Activated CD4-positive, alpha-beta memory T cell treated with anti-CD3 and anti-CD28 coated beads, Interleukin-2, amount 10 ng/mL, durations not matched to agents 7 days and 5 days (primary cell): ENCODE measurements at places on chromosomes 12 and 14. TPM values are rescaled to one million over a fixed set of nuclear protein-coding genes. Genes with fewer than 3 reads are reported as not detected.

IL31 gene
- total RNA-seq, result not detected

PPM1H gene
- not detected for total RNA-seq

ACOT4 gene
- 0.83 TPM for total RNA-seq

SERPINA3 gene
- total RNA-seq, result not detected

DNAJC22 gene
- total RNA-seq, result 0.05 TPM

GPRC5A gene
- 0.03 TPM for total RNA-seq

KRT85 gene
- total RNA-seq, result not detected

RDH16 gene
- 0.53 TPM for total RNA-seq

- no peak for DNase-seq
Measured at GRCh38 chr12:109331301-109331952, 16.3 kb upstream of the MYO1H start.

DNA sequence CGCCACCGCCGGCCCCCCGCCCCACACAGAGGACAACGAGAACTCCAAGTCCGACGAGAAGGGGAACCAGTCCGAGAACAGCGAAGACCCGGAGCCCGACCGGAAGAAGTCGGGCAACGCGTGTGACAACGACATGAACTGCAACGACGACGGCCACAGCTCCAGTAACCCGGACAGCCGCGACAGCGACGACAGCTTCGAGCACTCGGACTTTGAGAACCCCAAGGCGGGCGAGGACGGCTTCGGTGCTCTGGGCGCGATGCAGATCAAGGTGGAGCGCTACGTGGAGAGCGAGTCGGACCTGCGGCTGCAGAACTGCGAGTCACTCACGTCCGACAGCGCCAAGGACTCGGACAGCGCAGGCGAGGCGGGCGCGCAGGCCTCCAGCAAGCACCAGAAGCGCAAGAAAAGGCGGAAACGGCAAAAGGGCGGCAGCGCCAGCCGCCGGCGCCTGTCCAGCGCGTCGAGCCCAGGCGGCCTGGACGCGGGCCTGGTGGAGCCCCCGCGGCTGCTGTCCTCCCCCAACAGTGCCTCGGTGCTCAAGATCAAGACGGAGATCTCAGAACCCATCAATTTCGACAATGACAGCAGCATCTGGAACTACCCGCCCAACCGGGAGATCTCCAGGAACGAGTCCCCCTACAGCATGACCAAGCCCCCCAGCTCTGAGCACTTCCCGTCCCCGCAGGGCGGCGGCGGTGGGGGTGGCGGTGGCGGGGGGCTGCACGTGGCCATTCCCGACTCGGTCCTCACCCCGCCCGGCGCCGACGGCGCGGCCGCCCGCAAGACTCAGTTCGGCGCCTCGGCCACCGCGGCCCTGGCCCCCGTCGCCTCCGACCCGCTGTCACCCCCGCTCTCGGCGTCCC, 150.9 kb downstream of the EGLN3 start:
- no peak for DNase-seq

- no peak for DNase-seq
Measured at GRCh38 chr12:2323532-2324255, 270.9 kb downstream of the CACNA1C start.

- DNase-seq, result no peak
Measured at GRCh38 chr12:30974746-30975500, 48.4 kb downstream of the TSPAN11 start.

DNA sequence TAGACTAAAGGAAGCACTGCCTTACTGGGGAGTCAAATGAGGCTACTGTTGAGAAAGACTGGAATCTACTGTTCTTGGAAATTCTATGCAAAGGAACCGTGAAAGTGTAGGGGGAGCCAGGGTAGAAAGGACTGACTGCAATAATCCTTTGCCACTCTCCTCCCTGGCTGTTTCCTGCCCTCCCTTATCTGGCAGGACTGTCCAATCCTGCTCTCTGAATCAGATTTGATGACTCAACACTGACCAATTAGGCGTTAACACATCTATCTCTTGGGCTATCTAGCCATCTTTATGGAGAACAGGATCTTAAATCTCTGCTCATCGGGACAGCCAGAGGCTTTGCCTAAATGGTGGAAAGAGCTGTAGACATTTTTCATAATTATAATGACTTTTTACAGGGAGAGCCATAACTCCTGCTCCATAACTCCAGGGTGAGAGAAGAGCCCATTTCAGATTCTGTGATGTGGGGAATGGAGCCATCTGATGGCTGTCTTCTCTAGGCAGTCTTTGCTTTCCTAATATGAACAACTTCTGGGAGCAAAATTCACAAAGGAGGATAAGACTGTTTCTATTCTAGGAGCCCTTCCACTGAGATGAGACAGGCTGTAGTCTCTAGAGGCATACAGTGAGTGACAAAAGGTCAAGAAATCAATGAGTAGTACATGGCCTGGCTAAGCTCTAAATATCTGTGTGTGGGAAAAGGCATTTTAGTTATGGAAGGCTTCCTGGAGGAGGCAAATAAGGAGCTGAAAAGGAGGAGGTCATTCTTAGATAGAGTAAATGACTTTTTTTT, 68.9 kb upstream of the CISTR start:
- no peak for DNase-seq

DNA sequence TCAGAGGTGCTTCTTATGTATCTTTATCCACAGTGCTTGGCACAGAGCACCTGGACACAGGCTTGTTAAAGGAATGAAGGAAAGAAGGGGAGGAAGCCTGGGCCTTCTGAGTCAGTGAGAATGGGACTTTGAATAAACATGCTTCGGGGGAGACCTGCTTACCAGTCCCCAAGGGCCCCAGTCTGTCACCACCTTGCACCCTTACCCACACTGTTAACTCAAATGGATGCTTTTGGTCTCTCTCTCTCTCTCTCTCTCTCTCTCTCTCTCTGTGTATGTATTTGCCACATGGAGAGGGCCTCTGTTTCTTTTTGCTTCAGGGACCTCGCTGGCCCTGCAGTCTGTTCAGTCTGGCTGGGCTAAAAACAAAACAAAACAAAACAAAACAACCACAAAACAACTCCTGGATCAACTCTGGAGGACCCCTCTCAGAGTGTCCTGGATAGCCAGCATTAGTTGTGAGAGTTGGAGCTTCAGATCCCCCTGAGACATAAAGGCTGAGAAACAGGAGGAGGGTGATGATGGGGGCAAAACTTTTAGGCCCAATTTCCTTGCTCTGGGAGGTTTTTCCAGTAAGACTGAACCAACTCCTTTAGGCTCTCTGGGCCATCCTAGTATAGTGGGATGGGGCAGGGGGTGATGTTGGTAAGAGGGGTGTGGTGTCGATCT, 1.9 kb downstream of the KIF5A start:
- no peak for DNase-seq

- no peak for DNase-seq
Measured at GRCh38 chr14:95191445-95192199, 34.3 kb upstream of the DICER1 start.

DNA sequence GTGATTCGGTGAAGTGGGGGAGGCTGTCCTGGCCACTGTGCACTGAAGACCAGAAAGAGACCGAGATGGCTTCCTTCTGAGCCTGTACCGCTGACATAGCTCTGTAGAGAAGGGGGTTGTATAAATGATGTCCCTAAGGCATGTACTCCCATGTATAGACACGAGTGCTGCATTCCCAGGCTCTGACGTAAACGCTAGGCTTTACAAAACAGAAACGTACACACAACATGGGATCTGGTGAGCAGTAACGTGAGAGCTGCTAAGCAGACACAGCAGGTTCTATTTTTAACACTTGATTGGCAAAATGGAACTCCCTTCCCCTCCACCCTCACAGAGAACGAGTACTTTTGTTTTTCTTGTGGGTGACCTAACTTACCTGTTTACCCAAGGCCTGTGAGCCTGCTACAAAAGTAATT, 35.9 kb downstream of the ACADS start:
- DNase-seq, result no peak

GRCh38 chr14:68047906-68048305, 228.3 kb downstream of the RAD51B start:
- DNase-seq, result no peak

DNA sequence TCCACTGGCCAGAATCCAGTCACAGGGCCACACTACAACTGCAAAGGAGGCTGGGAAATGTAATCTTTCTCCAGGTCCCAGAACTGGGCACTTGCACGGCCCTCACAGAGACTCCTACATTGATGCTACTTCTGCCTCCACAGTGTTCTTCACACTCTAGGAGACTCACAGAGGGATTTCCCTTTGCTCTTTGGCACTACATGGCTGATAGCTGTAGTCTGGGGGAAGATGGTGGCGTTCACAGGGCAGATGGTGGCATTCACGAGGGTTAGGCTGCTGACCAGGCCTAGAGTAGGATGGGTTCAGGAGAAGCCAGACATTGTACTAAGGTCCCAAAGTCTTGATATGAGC, 151.1 kb downstream of the NUAK1 start:
- DNase-seq, result no peak

DNA sequence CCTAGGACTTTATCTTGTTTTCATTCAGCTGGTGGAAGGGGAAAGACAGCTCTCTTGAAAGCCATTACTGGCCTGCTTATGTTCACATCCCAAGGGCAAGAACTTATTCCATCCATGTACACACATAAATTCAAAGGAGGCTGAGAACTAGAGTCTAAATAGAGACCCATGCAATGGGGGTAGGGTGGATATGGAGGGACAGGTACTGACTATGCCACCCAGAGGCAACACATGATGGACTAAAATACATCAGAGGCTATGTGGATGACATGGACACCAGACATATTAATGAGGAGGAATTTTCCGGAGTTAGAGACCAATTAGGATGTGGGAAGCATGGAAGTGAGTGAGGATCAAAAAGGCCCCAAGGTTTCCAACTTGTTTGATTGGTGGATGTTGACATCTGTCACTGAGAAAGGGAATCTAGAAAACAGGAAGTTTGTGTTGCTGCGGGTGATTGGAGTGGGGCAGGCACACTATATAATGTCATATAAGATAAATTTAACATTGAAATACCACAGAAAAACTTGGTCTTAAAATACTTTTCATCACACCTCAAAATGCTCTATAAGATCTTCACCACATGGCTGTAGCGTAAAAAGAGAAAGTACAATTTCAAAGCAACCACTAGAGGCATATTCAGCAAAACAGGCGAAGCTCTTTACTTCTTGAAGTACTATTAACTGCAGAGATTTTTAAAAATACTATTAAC, 130.4 kb downstream of the GRIP1 start:
- no peak for DNase-seq

- DNase-seq, result no peak
Measured at GRCh38 chr12:123396954-123397353, 13.0 kb downstream of the KMT5A start.

- no peak for DNase-seq
Measured at GRCh38 chr12:132610051-132610759, at the start of gene LRCOL1. LRCOL1 (minus strand) TSS chr12:132610582; CDS start chr12:132606251, 4,331 bp downstream.

- no peak for DNase-seq
Measured at GRCh38 chr12:22268406-22268805, 66.1 kb downstream of the ST8SIA1 start.

DNA sequence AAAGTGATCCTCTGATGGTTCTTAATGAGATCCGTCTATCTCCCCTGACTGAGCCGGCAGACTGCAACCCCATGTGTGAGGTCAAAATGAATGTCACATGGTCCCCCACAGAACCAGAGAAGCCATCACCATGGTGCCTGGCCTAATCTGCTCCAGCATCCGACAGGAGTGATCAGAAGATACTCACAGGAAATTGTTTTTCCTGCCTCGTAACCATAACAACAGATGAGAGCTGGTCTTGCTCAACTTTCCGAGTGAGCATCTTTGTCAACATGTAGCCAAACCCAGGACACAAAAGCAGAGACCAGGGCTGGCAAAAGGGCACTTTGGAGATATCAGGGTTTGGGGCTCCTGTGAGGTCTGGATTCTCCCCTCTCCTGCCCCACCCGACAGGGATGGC, 72.1 kb upstream of the C14orf180 start:
- DNase-seq, result no peak

GRCh38 chr12:66587912-66588311, 91.0 kb downstream of the GRIP1 start:
- DNase-seq, result no peak

- DNase-seq, result no peak
Measured at GRCh38 chr14:102154821-102155549, 15.3 kb downstream of the WDR20 start.

GRCh38 chr12:105480162-105480561, 149.7 kb downstream of the C12orf75 start:
- DNase-seq, result no peak

- DNase-seq, result no peak
Measured at GRCh38 chr14:47678993-47679392, 3.6 kb upstream of the MDGA2 start.

DNA sequence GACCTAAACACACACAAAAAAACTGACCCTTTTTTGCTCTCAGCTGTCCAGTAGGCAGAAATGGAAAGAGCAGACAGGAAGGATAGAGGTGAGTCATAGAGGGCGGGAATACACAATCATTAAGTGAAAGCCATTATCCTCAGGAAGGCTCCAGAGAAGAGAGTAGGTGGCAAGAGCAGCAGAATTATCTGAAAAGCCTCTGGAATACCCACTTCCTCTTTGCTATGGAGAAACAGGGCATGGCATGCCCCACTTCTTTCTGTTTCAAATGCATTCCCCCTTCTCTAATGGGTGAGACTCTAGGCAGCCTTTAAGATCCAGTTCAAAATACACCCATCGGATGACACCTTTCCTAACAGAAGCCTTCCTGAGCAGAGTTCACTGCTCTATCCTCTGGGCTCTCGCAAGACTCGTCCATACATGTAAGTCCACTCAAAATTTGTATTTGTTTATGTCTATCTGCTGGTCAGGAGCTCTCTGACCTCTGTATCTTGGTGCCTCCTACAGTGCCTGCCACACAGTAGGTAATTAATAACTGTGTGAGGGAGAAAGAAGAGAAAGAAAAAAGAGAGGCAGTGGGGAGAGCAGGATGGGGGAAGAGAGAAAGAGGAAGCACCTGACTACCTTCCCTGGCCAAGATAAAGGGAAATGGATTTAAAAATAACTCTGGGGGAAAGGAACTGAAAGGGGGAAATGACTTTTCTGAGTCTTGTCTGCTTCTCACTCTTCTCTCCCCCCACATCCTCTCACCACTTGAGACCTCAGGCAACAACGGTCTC, 8.5 kb downstream of the KLHL33 start:
- no peak for DNase-seq

DNA sequence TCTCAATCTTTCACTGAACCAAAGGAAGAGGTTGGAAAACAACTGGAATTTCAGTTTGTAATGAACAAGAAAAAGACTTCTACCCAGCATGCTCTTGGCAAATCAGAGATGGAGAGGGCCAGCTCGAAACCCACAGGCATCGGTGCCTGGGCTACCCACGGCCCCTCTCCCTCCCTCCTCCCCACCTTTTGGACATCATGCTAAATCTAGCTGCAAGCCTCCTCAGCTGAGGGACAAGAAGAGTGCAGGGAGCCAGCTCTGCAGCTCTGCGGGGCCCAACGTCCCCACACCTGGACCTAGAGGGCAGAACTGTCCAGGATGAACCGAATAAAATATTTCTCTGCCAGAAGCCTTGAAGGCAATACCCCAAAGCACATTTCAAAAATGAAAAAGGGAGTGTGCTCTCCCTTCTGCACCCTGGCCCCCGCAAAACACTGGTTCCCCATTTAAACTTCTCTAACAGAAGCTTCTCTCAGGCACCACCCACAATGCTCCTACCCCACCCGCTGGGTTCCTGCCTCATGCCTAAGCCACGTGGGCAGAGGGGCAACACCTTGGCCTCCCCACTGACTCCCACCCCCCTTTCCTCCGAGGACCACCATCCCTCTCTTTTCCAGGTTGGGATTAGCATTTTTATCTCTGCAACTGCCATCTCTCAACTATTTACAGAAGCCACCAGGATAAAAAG, 8.2 kb downstream of the CAMKK2 start:
- no peak for DNase-seq
